Activated CD4-positive, CD25-positive, alpha-beta regulatory T cell treated with anti-CD3 and anti-CD28 coated beads, Interleukin-2, amount 50 U/mL, for 24 hours (primary cell): ENCODE measurements at places on chromosomes 2 and 18.

DNA sequence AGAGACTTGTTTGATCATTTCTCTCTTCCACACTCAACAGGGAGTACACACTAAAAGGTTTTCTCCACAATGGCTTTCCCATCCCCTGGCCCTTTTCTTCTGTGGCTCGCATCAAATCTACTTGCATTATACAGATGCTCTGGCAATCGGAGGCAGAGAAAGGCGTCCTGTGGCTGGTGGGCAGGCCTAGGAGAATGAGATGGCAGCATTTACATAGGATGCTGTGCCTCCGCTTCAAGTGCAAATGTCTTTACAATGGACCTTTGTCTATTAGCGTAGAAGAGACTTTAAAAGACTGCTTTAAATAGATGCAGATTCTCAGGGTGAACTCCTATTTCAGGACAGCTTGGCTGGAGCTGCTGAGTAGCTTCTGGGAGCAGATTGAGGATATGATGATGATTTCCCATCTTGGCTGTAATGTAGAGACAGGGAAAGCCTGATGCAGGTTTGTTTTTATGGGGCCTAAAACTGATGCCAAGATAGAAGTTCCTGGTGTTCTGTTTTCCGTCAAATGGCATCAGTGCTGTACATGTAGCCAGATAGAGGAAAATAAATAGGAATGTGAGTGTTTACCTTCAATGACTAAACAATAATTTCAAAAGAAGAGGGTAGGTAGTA is 423.4 kb downstream of the RND3 start:
- no peak for ATAC-seq

- no peak for ATAC-seq
Measured at GRCh38 chr18:36848609-36849008, 19.7 kb downstream of the KIAA1328 start.

DNA sequence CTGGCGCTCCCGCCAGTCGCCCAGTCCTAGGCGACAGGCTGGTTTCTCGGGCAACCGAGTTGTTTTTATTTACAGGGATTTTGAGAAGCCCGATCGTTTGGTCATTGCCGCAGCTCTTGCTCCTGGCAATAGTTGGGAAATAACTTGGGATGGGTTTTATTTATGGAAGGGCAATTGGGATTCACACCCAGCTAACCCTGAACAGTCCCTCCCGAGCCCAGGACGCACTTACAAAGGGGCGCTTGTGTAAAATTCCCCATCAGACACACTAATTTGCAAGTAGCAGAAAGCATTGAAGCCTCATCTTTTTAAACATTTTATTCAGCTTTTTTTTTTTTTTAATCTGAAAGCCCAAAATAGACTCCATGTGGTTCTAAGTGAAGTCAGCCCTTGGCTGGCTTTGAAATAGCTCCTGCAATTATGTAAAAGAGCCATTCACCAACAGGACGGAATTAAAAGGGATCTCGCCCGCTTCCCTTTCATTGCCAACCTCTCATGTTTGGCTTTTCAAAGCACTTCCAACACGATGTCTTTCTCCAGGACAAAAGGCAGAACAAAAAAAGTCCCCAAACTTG is 3.6 kb upstream of the GBX2 start:
- no peak for ATAC-seq

GRCh38 chr18:77223653-77224052 is 26.0 kb upstream of the GALR1 start:
- ATAC-seq: no peak

- peak; percentile 49 for ATAC-seq
Measured at GRCh38 chr2:218168635-218169462, 2.1 kb upstream of the CXCR1 start.

DNA sequence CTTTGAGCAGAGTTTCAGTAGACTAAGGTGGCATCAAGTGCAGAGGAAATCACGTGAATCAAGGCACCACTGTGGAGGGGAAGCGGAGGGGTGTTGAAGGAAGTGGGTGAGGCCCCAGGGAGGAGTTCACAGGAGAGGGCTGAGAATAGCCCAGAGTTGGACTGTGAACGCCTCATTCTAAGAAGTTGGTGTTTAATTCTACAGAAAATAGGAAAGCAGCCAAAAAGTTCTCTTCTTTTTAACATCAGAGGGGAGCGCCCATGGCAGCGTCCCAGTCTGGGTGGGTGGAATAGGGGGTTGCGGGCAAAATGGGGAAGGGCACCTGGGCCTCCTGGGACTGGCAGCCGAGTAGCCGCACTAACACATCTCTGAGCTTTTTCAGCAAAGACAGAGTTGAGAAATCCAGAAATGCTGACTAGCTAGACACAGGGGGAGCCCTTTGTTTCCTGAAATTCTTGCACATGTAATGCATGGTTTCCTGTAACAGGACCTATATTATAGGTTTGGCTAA is 97.0 kb downstream of the NEB start:
- peak; percentile 90 for ATAC-seq

- ATAC-seq: no peak
Measured at GRCh38 chr2:1818811-1819210, 74.5 kb upstream of the PXDN start.
